CD4-positive, alpha-beta T cell treated with Interleukin-4 for 4 hours (primary cell): ENCODE measurements at places on chromosomes 7 and 10.

DNA sequence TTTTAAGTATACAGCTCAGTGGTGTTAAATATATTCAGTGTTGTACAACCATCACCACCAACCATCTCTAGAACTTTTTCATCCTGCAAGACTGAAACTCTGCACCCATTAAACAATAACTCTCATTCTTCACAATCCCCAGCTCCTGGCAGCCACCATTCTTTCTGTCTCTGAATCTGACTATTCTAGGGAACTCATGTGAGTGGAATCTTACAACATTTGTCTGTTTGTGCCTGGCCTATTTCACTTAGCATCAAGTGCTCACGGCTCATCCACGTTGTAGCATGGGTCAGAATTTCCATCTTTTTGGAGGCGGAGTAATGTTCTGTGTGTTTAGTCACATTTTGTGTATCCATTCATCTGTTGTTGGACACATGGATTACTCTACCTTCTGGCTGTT is 40.8 kb upstream of the PFKFB3 start:
- no peak for DNase-seq

- peak; percentile 64 for DNase-seq
Observed at GRCh38 chr7:93147363-93147762, 822 bp downstream of the SAMD9L start.

GRCh38 chr10:6314620-6315205 is 112.0 kb downstream of the PFKFB3 start:
- DNase-seq, result no peak

DNA sequence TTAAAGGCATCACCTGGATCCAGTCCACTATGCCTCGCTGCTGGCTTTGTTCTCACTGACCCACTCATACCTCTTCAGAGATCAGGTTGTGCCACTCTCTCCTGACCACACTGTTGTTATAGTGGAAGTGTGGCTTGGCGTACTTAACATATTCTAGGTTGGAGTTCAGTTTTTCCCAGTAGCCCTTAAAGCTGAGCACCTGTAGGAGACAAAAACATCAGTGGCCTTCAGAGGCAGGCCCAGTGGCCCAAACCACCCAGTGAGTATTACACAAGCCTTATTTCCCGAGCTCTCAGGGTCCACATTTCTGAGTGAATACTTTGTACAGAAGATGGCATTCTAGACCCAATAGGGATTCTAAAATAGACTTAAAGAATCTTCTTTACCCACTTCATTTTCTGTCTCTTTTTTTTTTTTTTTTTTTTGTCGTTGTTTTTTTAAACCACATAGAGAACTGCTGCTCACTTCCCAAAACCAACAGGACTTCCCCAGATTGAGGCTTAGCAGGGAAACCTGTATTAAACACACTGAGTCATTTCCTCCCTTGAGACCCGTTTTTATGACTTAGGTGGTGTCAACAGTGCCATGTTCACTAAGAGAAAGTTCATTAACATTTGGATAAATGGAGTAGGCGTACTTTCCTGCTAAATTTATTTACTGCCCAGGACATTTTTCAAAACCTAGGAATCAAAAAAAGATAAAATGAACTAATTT is 85.8 kb downstream of the GSAP start:
- DNase-seq, result peak; percentile 50

GRCh38 chr7:108515630-108516029 is 10.3 kb downstream of the PNPLA8 start:
- no peak for DNase-seq

- DNase-seq, result no peak
Observed at GRCh38 chr7:94871132-94871531, 36.3 kb upstream of the PPP1R9A start.

DNA sequence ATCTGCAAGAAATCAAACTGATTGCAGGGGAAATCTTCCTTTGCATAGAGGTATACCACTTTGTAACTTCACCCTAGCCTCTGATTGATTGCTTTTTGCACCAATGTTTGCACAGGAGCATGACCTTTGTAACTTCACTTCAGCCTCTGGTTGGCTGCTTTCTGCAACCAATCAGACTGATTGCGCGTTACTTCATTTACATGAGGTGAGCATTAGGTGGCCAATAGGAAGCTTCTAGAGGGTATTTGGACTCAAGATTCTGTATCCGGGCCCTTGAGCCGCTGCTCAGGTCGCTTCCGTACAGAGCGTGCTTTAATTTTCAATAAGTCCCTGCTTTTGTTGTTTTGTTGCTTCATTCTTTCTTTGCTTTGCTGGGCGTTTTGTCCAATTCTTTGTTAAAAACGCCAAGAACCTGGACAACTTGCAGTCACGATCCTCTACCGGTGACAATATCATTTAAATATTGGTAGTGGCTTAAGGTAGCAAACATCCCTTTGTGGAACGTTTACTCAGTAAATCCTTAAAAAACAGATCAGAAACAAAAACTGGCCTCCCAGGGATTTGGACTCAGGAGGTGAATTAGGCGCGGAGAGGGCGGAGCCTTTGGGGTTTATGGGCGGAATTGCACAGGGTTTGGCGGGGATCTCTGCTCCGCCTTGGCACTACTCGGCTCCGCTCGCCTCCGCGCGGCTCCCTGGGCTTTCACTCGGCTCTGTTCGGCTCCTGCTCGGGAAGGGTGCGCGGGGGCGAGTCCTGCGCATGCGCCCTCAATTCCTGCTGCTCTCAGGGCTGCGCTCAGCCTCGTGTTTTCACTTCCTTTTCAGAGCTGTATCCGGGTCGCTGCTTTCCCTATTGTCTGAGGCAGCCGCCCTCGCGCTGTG is at the start of gene PHF14:
Gene PHF14 (plus strand): TSS at position 812 of the 881 bp plus-strand sequence. CDS start 452 bp downstream, outside the sequence.
- peak; percentile 96 for DNase-seq

- peak; percentile 15 for DNase-seq
Observed at GRCh38 chr7:12635830-12636229, 51.6 kb upstream of the ARL4A start.

DNA sequence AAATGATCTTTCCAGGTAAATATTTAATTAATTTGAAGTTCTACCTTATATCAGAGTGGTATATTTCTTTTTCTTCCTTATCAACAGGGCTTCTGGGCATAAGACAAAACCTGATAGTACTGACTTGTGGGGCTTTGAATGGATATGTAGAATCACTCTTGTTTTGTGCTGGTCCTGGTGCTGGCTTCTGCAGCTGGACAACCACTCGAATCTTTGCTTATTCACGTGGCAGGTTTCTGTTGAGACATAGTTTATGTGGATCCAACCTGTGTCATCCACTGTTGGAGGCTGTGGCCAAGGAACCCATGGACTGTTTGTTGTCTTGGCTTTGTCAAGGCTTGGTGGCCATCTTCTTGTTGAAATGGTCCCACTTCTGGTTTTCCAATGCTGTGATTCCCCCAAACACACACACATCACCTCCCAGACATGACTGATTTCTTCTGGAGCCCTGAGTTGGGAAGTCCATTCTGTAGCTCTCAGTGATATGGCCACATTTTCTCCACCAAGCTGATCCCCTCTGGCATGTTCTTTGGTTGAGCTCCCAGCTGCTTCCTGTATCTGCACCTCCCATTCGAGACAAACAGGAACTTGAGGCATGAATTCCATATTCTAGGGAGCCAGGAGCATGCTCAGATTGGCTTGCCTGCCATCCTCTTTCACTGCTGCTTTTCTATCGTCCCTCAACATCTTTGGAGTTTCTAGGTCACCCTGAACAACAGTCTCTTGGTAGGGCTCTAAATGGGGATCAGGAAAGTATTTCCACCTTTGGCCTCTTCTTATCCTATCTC is 19.5 kb downstream of the TAS2R41 start:
- no peak for DNase-seq

- no peak for DNase-seq
Observed at GRCh38 chr10:127013211-127013656, 108.0 kb downstream of the DOCK1 start.

DNA sequence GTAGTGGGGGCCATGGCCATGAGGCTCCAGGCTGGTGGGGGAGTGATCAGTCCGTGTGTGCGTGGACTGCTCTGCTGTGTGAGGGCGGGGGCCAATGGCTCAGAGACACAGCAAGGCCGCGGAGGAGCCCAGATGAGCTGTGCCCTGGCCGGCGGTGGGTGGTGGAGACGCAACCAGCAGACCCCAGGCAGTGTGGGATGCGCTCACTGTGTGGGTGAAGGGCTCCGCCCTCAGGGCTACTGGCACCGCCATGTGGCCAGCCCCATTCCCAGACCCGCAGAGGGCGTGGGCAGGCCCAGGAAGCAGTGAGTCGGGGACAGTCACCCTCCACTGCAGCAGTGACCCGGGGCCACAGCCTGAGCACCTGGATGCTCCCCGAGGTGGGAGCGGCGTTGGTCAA is 9.1 kb downstream of the NKX6-2 start:
- DNase-seq, result no peak

GRCh38 chr10:31353574-31353973 is 34.6 kb downstream of the ZEB1 start:
- peak; percentile 73 for DNase-seq

GRCh38 chr7:120992965-120993494 is 4.5 kb downstream of the CPED1 start:
- DNase-seq, result no peak

GRCh38 chr7:43570688-43571365 is 12.1 kb upstream of the STK17A start:
- no peak for DNase-seq

- no peak for DNase-seq
Observed at GRCh38 chr7:157585113-157585861, 248.5 kb downstream of the DNAJB6 start.

GRCh38 chr10:132039371-132039770 is 26.4 kb upstream of the JAKMIP3 start:
- DNase-seq, result no peak

DNA sequence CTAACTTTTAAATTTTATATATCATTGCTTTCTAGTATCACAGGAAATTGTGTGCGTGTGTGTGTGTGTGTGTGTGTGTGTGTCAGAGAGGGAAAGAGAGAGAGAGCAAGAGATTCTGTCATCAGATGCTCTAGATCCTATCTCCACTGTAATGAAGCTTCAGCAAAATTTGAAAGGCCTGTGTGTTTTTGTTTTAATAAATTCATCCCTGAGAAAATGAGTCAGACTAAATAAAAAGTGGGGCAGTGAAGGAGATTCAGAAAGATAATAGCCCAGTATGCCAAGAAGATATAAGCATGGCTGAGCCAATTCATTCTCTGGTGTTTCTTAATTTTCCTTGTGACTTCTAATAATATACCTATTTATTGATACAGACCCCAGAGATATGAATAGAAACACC is 184.2 kb upstream of the TMEM196 start:
- DNase-seq, result no peak

GRCh38 chr7:31850601-31851000 is 163.6 kb downstream of the PPP1R17 start:
- DNase-seq, result no peak

DNA sequence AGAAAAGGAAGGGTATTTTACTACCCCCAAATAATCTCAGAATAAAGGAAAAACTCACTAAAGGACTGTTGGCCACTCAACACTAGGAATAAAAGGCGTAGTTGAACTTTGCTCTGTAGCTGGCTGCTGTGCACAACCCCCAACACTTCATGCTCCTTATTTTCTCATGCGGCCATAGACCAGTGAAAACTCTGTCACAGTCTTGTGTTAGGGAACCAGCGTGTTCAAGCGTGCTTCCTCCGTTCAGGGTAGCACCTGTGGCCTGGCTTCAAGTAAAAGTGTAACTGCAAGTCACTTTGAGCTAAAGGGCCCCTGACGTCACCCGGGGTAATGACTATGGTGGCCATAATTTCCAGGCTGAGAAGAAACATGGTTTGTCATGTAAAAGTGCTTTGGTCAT is 27.0 kb downstream of the BLNK start:
- no peak for DNase-seq

DNA sequence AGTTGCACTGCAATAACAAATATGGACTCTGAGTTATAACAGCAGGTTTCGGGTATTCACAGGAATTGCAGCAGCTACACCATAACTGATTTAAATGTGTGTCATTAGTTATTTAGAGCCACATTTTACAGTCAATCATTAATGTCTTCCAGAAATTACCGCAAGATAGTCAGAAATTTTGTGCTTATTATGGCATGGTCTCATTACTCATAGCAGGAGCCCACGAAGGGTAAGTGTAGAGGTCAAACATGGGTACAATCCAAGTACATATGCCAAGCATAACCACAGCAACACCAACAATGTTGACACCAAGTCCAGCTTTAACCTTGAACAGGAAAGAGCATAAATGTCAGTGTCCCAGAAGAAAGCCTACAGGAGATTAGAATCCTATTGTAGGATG is 84.4 kb downstream of the SLC13A1 start:
- no peak for DNase-seq

GRCh38 chr7:50733552-50733951 is 49.1 kb downstream of the GRB10 start:
- DNase-seq, result no peak

- DNase-seq, result no peak
Observed at GRCh38 chr10:133167693-133168616, 7.9 kb downstream of the KNDC1 start.

- DNase-seq, result no peak
Observed at GRCh38 chr7:95609277-95609971, 13.1 kb upstream of the PDK4 start.

- DNase-seq, result no peak
Observed at GRCh38 chr7:105337529-105337928, 51.2 kb downstream of the SRPK2 start.

DNA sequence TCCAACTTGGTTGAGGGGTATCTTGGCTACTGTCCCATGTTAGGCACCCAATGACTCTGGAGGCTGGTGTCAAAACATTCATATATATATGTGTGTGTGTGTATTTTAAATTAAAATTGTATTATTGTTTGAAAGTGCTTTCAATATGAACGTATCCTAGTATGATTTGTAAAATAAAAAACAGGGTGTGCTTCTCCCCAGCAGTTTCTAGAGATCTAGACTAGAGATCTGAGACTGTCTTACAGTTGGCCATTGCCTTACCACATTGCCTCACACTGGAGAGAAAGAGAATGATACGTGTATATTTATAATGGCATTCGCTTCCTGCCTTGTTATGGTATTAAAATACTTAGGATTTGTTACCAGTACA is 1.2 kb downstream of the BAG3 start:
- peak; percentile 66 for DNase-seq

GRCh38 chr7:59079-60016 is 133.0 kb upstream of the FAM20C start:
- DNase-seq, result no peak

DNA sequence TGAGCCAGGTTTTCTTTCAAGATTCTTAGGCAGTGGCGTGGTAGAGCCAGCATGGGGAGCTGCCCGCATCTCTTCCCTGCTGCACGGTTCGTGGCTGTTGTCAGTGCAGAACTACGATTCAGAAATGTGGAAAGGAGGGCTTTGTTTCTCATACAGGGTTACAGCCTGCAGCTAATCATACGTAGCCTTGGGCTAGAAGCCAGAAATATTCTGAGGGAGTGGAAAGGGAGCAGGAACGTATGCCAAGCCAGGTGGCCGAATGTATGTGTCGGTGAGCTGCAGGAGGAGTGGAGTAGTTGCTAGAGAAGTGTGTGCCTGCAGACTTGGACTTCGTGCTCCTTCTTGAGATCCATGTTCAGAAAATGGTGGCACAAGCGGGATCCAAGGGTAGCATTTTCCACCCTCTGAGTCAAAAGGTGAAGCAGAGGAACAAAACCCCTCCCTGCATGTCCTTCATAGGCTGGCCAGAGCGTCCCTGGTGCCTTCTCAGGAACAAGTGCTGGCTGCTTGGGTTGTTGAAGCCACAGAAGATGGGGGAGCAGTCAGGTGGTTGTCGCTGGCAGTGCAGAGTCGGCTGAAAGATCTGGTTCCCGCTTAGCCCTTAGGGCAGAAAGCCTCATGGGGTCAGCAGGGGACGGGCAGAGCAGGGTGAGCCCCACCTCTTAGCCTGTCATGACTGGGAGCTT is 40.9 kb downstream of the LANCL2 start:
- no peak for DNase-seq
